ENCODE measurements at places on chromosomes 13 and 19. TPM values are rescaled to one million over a fixed set of nuclear protein-coding genes. Genes with fewer than 3 reads are reported as not detected.

ONECUT3 gene
- total RNA-seq, result 0.23 TPM

CYP4F12 gene
- total RNA-seq, result 0.69 TPM

SPRED3 gene
- total RNA-seq, result 2.5 TPM

NFKBIB gene
- total RNA-seq, result 4.8 TPM

PSG3 gene
- not detected for total RNA-seq

KLK15 gene
- total RNA-seq, result not detected

NANOS3 gene
- total RNA-seq, result 1.2 TPM

SIGLEC9 gene
- 0.69 TPM for total RNA-seq

NCAN gene
- total RNA-seq, result 241 TPM

CYP2S1 gene
- total RNA-seq, result 3.2 TPM

ALOX5AP gene
- total RNA-seq, result 3.7 TPM

DAND5 gene
- not detected for total RNA-seq

ZBTB32 gene
- total RNA-seq, result not detected

F7 gene
- total RNA-seq, result 2.1 TPM

SLITRK6 gene
- total RNA-seq, result 48.4 TPM
